ENCODE measurements at places on chromosomes 11 and 22.

DNA sequence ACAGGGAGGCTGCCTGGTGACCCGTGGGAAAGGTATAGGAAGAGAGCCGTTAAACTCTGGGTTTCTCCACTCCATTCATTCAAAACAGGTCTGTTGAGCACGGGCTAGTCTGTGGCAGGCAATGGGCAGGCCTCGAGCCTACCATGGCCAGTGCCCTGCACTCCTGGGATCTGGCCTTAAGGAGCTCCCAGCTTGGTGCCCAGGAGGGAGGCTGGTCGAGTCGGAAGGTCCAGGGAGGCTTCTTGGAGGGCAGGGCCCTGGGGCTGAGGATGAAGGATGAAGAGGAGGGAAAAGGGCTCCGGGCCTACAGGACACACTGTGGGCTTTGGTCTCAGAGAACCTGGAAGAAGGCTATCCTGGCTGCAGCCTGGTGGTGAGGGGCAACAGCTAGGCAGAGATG, 41.9 kb upstream of the MN1 start:
- no peak for DNase-seq

DNA sequence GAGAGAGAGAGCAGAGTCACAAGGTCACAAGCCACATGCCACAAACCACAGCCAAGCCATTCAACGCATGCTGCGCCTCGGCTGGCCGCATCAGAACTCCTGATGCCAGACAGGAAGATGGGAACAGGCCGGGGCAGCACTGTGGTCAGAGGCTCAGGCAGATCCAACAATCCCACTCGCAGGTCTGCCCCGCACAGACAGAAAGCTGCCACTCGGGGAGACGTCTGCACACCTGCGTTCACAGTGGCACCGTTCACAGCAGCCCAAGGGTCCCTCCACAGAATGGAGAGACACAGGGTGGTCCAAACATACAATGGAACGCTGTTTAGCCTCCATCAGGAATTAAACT, 408.8 kb downstream of the CTTN start:
- DNase-seq = no peak

DNA sequence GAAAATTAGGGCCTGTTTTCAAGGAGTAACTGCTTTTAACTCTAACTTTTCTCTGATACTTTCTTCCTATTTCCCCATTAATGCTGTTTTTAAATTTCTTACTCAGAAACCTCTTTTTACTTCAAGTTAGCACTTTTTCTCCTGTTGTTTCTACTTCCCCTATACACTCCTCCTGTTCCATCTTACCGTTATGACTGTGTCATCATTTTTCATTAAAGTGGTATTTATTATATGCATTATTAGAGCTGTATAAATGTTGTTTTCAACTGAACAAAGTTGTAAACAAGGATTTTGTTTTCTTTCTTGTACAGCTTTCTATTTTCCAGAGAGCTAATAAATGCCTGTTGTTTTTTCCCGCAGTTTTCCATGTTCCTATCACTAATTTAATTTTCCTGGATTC, 84.6 kb downstream of the EXT2 start:
- no peak for DNase-seq

DNA sequence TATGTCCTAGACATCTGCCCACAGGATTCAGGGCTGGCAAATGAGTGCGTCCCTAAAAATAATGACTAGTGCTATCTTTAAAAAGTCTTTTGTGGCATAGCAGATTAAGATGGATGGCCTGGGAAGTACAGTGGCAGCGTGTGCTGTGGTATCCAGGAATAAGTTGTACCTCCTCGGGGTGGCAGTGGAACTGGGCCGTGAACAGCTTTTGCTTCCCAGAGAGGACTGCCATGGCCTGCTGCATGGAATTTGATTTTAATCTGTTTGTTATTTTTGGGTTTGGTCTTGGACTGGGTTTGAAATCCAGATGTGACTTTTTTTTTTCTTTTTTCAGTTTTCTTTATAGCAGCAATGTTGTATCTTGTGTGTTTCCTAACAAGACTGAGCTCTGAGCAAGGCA, 71.3 kb upstream of the PARVG start:
- no peak for DNase-seq

DNA sequence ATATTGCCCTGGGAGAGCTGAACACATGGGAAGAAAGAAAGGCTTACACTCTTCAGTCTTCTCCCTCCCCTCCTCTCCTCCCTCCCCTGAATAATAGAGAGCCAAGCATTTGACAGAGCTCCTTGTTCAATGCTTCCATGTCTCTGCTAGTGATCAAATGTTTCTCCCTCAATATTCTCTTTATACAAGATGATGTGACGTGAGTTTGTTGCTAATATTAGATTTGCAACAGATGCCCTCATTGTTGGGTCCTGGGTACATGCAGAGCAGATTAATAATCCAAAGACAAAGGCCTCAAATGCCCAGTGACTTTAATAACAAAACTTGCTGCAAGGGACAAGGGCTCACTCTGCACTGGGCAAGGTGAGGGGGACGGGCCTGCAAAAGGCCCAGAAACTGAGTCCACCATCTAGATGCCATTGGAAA, 7.1 kb upstream of the ENDOD1 start:
- DNase-seq = no peak

DNA sequence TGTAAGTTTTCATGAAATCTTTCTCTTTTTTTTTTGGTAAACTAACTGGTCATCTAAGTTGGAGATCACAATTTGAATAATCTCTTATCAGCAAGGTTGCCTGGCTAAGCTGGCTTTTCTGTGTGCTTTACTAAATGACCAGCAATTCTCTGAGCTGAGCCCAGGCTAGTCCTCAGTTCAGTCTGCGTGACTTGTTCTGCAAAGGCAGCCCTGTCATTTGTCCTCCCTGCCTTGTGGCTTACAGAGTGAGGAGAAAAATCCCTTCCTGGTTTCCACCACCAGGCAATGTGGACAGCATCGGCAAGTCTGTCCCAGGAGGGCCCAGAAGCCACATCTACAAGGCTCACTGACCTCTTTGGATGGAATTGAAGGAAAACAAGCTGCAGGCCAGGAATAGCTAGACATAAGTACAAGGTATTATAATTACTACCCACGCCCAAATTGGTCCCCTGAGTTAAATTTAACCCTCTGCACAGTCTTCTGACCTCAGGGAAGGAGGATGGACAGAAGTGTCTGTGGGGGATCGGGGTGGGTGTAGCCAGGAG, 108.6 kb downstream of the SCN3B start:
- no peak for DNase-seq

DNA sequence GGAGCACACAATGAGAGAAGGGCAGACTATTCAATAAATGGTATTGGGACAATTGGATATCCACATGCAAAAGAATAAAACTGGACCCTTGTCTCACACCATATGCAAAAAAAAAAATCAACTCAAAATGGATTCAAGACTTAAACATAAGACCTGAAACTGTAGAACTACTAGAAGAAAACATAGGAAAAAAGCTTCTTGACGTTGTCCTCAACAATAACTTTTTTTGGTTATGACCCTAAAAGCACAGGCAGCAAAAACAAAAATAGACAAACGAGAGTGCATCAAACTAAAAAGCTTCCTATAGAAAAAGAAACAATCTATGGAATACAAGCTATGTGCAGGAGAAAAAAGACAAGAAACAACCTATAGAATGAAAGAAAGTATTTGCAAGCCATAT, 37.1 kb upstream of the EED start:
- no peak for DNase-seq

All from activated T-helper 9 cell treated with anti-CD3 and anti-CD28 coated beads, Interleukin-2, amount 50 U/mL, for 16 hours (primary cell).